ENCODE measurements at places on chromosomes 13 and 19.

DNA sequence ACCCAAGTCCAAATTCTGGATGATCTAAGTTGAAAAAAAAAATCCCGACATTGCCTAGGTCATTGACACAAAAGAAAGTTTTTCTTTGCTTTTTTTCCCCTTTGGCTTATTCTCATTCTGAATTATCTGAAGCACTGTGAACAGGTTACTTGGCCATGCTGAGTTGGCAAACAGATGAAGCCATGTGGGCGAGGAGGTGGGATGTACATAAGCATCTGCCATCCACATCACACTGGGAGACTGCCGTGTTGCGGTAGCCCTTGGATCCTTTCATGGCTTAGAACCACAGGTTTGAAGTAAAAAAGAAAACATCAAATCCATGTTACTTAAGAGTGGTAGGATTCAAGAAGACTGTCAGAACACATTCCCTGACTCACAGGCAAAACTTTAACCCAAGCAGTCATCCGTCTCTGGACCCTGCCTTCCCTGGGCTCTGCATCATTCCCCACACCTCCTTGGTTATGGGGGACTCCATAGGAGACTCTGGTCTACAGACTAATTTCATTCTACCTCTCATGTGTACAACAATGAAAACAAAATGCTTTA is 242.5 kb upstream of the SERP2 start:
- no peak for DNase-seq

DNA sequence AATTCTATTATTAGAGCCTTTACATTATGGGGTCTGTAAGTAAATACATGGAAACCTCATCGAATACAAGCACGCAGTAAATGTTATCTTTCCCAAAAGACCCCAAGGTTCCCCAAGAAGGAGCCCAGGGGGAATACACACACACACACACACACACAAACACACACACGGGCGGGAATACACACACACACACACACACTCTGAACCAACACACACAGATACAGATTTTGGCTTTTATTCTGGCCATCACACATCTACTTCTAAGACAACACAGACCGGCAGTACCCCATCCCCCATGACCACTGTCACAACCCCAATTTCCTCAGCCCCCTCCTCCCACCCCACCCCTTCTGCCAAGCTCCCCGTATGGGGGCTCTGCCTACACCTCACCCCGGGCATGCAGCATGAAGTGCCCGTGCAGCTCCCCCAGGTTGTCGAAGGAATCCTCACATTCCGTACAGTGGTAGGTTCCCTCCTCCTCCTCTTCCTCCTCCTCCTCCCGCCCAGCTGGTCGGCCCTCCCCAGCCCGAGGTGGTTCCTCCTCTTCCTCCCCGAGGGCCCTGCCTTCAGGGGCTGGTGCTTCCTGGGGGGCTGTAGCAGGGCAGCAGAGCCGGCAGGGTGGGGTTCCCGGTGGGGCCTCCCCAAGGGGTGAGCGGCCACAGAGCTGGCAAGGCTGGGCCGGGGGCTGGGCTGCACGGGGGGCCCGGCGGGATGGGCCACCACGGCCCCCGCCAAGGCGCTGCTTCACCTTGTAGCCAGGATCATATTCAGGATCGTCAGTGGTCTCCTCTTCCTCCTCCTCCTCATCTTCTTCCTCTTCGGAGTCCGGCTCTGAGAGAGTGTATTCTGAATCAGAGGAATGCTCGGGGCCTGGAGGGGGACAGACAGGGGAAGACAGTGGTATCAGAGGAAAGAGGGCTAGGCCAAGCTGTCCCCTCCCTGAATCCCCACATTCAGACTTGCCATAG is 4.4 kb upstream of the SRRM5 start:
- no peak for DNase-seq

- peak; percentile 14 for DNase-seq
Measured at GRCh38 chr19:1446713-1447481, 3.0 kb upstream of the APC2 start.

- no peak for DNase-seq
Measured at GRCh38 chr13:28541966-28542365, 47.0 kb upstream of the FLT1 start.

DNA sequence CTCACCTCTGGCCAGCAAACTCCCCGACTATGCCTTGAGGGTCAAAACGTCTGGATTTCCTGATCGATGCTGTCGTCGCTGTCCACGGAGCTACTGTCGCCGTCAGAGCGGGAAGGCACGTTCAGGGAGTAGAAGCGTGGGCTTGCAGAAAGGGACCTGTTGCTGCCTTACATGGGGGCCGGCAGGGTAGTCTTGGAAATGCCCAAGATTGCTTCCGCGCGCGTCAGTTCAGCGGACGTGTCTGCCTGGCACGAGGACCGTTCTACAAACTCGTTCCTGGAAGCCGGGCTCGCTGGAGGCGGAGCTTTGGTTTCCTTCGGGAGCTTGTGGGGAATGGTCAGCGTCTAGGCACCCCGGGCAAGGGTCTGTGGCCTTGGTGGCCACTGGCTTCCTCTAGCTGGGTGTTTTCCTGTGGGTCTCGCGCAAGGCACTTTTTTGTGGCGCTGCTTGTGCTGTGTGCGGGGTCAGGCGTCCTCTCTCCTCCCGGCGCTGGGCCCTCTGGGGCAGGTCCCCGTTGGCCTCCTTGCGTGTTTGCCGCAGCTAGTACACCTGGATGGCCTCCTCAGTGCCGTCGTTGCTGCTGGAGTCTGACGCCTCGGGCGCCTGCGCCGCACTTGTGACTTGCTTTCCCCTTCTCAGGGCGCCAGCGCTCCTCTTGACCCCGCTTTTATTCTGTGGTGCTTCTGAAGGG is 15.4 kb downstream of the RB1 start:
- DNase-seq: no peak

DNA sequence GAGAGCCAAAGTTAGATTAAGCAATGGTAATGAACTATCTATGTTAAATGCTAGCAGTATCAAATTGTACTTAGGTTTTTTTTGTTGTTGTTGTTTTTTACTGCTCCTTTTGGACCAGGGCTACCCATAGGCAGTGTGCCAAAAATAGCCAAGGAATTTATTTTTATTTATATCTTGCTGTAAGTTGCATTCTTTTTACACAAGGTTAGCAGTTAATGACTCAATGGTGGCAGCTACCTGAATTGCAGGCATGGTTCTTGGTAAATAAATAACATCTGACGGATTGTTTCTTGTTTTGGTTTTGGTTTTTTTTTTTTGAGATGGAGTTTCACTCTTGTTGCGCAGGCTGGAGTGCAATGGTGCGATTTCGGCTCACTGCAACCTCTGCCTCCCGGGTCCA is 194.8 kb upstream of the TSC22D1 start:
- DNase-seq: no peak

- no peak for DNase-seq
Measured at GRCh38 chr19:7242601-7243258, 51.5 kb downstream of the INSR start.

- DNase-seq: no peak
Measured at GRCh38 chr13:41203810-41204209, 9.4 kb upstream of the KBTBD7 start.

DNA sequence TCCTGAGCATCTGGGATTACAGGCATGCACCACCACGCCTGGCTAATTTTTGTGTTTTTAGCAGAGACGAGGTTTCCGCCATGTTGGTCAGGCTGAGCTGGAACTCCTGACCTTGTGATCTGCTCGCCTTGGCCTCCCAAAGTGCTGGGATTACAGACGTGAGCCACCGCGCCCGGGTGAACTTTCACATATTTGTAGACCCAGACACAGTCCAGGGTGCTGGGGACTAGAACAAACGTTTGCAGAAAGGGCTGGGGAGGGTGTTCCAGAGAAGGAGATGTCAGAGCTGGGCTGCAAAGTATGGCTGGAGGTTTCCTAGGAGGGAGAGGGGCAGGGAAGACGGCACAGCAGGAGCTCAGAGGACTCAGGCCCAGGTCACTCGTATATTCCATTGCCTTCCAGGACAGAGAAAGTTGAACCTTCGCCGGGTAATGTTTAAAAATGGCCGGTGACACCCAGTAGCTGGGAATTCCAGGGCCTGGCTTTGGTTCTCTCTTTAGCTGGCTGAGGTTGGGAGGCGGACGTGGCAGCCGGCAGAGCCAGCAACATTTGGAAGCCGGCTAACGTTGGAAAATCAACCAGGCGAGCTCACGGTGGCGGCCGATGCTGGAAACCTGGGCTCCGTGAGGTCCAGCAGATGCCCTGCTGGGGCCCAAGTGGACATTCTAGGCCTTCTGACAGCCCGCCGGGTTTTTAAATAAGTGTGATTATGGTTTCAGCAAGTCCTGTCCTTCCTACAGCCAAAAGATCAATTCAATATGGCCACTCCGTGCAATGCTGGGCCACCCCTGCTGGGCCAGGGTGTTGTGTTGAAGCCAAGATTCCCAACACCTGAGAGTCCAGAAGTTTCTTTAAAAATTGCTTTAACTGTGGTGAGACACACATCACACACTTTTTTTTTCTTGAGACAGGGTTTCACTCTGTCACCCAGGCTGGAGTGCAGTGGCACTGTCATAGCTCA is 41.5 kb downstream of the NFIC start:
- no peak for DNase-seq

DNA sequence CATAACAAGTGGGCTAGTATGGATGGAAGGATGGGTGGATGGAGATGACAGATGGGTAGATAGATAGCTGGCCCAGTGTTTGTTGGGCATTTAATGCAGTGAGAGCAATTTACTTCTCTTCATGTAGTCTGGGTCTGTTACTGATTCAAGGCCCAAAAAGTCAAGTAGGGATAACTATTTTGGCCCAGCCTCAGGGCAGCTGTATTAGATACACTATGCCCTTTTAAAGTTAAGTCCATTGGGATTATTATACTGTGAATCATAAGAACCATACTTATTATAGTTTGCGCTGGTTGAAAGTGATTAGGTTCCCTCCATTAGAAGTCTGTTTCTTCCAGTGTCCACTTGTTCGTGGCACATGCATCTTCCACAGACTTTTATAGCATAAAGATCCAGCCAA is 4.7 kb downstream of the ITGBL1 start:
- DNase-seq: no peak

DNA sequence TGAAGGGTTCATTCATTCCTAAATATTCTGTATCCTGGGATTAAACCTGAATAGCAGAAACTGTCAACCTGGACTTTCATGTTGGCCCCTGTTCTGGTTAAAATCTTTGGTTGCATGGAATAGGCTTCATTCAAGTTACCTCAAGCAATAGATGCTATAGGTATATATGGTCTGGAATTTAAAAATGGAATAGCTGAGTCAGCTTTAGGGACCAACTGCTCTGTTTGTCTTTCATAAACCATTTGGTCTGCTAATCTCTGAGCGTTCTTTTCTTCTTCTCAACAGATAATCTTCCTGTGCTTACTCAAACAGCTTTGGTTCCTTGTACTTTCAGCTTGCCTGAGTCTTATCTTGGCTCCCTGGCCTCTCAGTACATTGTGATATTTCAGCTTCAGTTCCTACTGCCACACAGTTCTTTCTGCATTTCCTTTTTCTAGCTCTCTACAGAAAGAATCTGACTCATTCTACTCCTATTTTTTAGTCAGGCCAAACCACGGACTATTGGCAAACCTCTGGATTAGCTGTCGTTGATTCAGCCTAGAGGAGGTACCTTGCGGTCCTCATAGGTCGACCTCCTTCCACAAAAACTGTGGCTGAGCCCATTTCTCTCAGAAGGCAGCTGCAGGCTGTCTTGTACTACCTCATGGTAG is 35.9 kb upstream of the MAB21L1 start:
- DNase-seq: no peak

DNA sequence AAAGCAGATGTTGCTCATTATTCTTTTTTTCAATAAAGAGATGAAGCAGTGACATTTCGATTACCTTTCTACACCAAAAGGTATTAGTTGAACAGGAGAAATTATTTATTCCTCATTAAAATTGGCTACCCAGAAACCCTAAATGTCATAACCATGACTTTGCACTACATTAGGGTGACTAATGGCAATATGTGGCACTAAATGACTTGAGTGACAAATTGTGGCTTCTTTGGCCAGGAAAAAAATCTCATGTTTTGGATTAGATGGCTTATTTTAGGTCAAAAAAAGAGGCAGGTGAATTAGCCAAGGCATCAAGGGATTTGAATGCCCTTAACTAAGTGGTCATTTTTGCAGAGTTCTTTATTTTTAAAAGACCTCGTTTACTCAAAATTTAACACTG is 353.9 kb downstream of the NDFIP2 start:
- no peak for DNase-seq

DNA sequence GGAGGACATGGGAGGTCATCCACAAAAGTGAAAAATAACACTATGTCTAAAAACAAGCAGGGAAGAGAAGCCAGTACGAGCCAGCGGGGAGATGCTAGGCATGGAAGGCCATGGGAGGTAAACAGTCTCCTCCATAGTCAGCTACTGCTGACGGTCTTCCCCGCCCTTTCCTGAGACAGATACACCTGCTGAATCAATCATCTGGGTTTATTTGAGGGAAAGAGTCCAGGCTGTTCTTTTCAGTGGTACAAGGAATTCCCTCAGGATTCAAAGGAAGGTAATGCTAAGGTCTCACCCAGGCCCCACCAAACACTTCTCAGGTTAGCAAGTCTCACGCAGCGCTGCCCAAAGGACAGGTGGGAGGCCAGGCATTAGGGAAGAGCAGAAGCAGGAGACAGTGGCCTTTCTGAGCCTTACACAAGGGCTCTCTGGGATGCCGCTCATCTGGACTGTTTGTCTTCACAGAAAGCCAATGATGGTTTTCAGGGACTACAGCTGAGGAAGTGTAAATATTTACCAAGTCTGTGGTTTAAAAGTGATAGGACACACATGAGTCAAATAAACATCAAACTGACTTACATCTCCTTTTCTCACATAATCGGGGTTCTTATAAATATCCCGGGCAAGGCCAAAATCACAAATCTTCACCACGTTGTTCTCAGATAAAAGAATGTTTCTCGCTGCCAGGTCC is 173.9 kb downstream of the FLT1 start:
- DNase-seq: no peak

DNA sequence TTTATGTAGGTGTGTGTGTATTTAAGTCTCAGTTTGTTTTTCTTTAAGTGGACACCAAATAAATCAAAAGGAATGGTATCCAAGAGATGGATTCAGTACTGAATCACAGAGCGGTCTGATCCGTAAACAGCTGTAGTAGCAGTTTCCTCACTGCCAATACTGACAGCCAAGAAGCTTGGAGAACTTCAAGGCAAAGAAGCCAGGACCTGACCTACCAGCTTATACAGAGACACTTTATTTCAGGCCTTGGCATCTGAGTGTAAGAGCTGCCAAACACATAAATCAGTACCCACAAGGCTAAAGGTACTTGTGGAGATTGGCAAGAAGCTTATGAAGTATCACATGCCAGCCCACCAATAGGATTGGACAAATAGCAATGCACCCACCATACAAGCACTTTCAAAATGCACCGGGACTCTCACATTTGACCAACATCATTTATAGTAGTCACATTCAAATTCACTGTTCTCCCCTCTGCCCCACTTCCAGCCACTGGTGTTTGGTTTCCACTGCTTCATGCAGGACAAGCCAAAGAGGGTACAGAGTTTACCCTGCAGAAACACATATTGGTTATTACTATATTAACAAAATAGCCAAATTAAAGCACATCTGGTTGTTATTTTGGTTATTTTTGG is 357.9 kb downstream of the KLF12 start:
- DNase-seq: no peak

Data from NCI-H1436 (cell line).